ENCODE measurements at places on chromosomes 4 and X. TPM values are rescaled to one million over a fixed set of nuclear protein-coding genes. Genes with fewer than 3 reads are reported as not detected.

BMX gene
- total RNA-seq = 0.71 TPM

GRCh38 chr4:74631338-74631737, 163.0 kb downstream of the BTC start:
- DNase-seq = no peak

- DNase-seq = peak; percentile 18
Observed at GRCh38 chr4:33837043-33837838, 2407.1 kb downstream of the ARAP2 start.

- no peak for DNase-seq
Observed at GRCh38 chr4:26583538-26583864, 383 bp upstream of the TBC1D19 start.

GRCh38 chr4:87848622-87849351, 16.0 kb downstream of the MEPE start:
- DNase-seq = peak; percentile 44

Measured in Caki2 (cell line).